Renal cortical epithelial cell (primary cell): ENCODE measurements at places on chromosomes 11 and 22. TPM values are rescaled to one million over a fixed set of nuclear protein-coding genes. Genes with fewer than 3 reads are reported as not detected.

The MRPL17 gene
- total RNA-seq = 27.2 and 49.8 TPM in 2 replicates

The PGR gene
- total RNA-seq = under 0.01 and 0.05 TPM in 2 replicates

The RASL10A gene
- 0.15 TPM in 1 of 2 replicates, not detected in the other for total RNA-seq

The PNPLA3 gene
- total RNA-seq = 0.80 and 3.0 TPM in 2 replicates

The HIKESHI gene
- total RNA-seq = 27.5 and 77.1 TPM in 2 replicates

The INS gene
- total RNA-seq = not detected in 2 replicates

The GRM5 gene
- total RNA-seq = under 0.01 and 0.15 TPM in 2 replicates

The ADORA2A gene
- 0.17 and 0.80 TPM in 2 replicates for total RNA-seq
